ENCODE measurements at places on chromosomes 7 and 10.

DNA sequence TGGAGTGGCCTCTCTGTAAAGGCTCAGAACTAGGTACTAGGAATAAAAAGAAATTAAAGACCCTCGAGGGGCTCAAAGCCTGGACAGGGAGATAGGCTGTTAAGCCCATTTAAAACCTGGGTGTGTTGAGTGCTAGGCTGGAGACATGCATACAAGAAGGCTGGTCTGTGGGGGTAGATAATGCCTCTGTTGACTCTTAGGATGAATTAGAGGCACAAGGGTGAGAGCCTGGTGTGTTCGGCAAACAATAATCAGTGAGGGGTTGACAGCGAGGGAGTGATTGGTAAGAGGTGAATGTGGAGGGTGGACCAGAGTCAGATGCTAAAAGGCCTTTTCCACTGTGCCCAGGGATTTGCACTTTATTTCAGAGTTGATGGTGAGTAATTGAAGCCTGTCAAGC lies 12.7 kb downstream of the GSTO2 start:
- DNase-seq, result no peak

GRCh38 chr7:87354749-87355148 lies 9.3 kb downstream of the CROT start:
- no peak for DNase-seq

DNA sequence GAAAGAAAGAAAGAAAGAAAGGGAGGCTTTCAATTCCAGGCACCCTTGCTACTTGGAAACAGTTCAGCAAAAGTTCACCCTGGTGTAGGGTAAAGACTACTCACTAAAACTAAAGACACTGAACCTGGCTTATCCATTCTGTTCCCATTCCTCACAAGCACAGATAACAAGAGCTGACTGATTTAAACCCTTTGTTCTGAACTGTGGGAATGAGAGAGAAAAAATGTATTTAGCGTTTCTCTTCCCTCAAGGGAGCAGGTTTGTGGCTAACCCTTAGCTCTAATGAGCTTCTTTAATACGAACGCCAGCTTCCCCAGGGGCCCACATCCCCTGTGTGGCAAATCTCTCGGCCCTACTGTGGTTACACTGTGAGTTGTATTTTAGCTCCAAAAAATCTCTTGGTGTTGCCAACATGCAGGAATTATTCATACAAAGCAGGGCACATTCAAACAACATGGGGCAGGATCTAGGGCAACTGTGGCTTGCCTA lies 23.3 kb downstream of the PRTFDC1 start:
- DNase-seq, result no peak

DNA sequence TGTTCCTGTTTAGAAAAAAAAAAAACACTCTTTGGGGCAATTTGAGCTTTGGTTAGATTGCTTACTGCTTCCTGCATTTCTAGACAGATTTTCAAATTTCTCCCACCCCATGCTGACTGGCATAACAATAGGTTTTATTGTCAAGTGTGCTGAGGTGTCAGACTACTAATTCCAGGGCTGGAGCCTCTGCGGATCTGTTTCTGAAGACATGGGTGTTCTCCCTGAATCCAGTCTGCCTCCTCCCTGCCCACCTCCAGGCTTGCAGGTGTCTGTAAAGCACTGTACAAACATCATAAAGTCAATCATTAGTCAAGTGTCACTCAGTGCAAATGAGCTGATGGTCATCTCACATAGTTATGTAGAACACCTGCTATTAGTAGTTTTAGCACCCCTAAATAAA lies 292.4 kb downstream of the GATA3 start:
- no peak for DNase-seq

- no peak for DNase-seq
Measured at GRCh38 chr10:128964100-128964403, 503.0 kb upstream of the MGMT start.

GRCh38 chr10:123146013-123146893 lies 1.7 kb upstream of the HMX2 start:
- DNase-seq, result no peak

DNA sequence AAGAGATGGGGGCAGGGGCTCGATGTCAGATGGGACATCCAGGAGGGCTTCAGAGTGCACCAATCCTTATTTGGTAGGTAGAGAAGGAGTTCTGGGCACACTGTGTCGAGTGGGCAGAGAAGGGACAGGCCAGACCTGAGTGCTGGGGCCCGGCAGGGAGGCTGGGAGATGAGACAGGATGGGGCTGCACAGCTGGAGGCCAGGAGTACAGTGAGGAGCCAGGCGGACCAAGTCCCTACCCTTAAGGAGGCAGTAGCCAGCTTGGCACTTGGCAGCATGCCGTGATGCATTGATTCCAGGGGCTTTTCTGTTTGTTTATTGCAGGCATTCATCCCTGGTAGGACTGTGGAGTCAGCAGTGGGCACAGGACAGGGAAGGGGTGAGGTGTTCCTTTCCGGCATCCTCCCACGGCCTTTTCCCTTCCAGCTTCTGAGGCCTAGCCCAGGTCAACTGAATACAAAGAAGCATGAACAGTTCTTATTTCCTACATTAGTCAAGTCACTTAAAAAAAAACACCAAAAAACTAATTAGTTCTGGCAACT lies 168.8 kb upstream of the CDCA7L start:
- DNase-seq, result no peak

GRCh38 chr10:1128115-1128514 lies 71.9 kb downstream of the WDR37 start:
- no peak for DNase-seq

GRCh38 chr10:121715076-121715475 lies 116.8 kb upstream of the FGFR2 start:
- no peak for DNase-seq

- no peak for DNase-seq
Measured at GRCh38 chr10:106399112-106399511, 765.4 kb downstream of the SORCS1 start.

- no peak for DNase-seq
Measured at GRCh38 chr10:123704812-123705211, 38.7 kb downstream of the GPR26 start.

DNA sequence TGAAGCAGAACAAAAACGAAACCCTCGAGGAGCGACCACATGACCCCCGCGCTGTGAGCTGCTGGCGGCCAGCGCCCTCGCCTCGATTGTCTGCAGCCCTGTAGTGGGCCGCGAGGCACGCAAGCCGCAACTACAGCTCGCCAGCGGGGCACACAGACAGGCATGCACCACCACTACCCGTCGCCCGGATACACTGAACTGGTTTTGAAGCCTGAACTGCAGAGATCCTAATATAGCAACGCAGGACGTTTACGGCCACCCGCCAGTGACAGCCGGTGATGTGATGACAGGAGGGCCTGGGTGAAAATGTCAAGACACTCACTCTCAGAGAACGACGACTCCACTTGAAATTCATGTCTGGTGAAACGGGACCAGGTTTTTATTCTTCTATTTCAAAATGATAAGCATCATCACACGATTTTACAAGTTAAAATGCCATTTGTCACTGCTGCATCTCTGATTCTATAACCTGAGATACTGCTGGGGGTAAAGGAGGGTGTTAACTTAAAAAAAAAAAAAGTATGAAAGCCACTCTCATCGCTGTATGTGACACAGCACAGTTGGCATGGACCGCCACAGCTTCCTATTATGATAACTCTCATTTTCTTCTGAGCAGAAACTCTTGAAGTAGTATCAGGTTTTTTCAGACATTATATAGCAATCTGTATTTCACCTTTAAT lies 120.3 kb upstream of the DIP2C start:
- DNase-seq, result no peak

DNA sequence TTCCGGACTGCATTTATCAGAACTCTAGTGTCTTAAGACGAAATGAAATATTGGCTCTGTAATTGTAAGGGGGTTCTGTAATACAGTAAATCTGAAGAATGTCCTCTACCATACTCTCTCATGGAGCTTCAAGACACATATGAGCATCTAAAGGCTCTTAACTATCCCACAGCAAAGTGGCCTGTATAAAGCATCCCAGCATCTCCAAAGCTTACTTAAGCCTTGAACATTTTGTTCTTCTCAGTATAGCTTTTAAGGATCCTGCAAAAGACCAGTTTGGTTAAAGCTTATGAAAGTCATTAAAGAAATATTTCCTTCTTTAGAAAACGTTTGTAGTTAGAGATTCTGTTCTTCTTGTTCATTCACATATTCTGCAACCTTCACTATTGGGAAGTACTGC lies 75.1 kb downstream of the HGF start:
- no peak for DNase-seq

GRCh38 chr7:116772926-116773749 lies 89.2 kb upstream of the CAPZA2 start:
- DNase-seq, result no peak

DNA sequence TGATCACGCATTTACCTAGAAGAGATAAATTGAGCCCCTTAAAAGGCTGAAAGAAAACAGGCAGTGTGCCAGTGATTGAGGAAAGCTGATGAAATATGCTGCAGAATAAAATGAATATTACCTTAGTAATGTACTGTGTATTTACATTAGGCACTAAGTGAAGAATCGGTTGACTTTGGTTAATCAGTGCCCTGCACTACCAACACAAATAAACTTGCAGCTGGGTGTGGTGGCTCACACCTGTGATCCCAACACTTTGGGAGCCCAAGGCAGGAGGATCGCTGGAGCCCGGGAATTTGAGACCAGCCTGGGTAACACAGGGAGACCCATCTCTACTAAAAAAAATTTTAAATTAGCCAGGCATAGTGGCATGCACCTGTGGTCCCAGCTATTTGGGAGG lies 148.3 kb upstream of the TCF7L2 start:
- no peak for DNase-seq

DNA sequence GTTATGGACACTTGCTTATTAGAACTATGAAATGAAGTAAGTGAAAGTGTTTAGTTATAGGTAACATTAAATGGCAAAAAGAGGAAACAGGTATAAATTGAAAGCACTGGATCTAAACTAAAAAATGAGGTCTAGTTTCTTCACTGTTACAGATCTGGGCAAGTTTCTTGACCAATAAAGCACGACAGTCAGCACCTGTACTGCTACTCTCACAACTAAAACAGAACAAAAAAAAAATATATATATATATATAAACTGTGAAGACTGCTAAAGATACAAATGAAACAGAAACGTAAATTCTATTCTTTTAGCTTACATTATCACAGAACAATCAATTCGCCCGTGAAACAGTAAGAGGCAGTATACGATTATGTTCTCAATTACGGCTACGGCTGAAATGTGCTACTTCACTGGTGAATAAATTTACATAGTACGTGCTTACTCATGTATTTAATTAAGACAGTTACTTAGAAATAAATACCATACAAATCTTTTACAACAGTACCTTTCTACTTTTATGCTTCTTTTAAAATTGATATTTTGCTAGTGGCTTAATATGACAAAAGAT lies 4.2 kb downstream of the AHR start:
- DNase-seq, result no peak

DNA sequence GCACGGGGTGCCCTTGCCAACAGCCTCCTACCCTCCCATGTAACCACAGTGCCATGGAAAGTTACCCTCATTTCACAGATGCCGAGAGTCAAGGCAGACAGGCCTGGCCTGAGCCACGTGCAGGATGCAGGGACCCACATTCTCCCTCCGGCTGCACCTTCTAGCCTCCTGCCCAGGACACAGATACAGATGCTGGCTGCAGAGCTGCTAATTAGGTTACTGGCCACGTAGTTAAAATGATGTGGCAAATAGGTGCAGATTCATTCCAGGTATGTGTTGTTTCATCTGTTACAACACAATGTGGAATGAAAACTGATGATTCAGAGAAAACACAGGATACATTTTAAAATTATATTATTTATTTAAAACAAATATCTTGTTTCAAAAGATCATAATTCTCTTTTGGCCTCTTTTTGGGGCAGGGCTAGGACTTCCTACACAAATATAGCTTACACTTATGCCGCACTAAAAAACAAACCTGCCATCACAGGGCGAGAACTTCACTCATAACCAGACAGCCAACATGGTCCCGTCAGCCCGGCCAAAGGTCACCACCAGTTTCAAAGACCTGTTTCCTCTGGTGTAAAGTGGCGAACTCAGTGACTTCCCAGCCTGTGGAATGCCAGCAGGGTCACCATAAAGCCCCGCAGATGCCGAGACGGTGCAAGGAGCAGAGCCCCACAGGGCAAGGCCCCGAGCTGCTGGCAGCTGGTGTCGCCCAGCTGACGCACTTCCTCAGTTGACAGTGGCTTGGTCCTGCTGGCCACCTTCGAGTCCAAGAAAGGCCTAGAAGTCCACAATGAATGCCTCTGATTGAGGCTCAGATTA lies 83.5 kb downstream of the TNS3 start:
- DNase-seq, result no peak

- DNase-seq, result no peak
Measured at GRCh38 chr10:30728766-30729165, 99.2 kb upstream of the LYZL2 start.

GRCh38 chr7:45921699-45922519 lies 837 bp upstream of the IGFBP3 start:
- DNase-seq, result peak; percentile 66

GRCh38 chr10:697097-697875 lies 7.8 kb upstream of the DIP2C start:
- no peak for DNase-seq

DNA sequence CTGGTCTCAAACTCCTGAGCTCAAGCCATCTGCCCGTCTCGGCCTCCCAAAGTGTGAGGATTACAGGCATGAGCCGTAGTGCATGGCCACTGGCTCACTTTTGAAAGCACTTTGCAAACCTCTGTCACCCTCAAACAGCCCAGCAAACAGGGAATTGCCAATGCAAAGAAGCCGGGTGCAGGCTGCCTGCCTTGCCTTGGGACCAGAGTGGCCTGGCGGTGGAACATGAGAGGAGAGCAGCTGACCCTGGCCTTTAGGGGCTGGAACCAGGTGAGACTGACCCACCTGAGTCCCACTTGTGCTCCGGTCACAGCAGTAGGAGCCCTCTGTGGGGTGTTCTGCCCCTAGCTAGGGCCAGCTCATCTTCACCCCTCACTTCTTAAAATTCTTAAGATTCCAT lies 237.1 kb upstream of the GALNT17 start:
- no peak for DNase-seq

DNA sequence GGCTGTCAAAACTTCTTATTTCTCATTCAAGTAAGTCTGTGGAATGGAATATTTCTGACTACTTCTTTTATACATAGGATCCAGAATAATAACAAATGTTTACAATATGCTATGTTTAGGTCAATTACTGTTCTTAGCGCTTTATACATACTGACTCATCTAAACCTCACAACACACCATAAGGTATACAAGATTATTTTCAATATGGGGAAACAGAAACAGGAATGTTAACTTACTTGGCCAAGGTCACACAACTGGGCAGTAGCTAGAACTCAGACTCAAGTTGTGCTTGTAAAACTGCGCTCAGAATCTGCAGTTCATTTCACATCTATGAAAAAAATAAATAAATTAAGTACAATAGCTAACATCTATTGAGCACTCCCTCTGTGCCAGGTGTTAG lies 168.0 kb downstream of the GNAI1 start:
- DNase-seq, result no peak

- no peak for DNase-seq
Measured at GRCh38 chr10:23079700-23080099, 15.7 kb upstream of the MSRB2 start.

DNA sequence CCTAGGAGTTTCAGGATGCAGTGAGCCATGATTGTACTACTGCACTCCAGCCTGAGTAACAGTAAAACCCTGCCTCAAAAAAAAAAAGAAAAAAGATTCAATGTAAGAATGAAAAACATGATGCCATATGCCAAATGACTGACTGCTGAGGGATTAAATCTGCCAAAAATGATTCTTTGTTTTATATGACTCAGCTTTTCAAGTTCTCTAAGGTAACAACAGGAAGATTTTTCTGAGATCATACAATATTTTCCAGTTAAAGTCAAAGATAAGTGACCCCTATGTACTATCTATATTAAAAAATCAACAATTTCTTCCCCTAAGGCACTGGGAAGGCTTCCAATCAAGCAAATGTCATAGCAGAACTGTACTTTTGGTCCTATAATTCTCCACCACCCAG lies 271.2 kb upstream of the IMMP2L start:
- no peak for DNase-seq

GRCh38 chr10:30686708-30687107 lies 57.2 kb upstream of the LYZL2 start:
- DNase-seq, result no peak
